ENCODE measurements at places on chromosomes 12 and 14.

- DNase-seq, result no peak
Measured at GRCh38 chr12:74365178-74365964, 172.3 kb upstream of the ATXN7L3B start.

DNA sequence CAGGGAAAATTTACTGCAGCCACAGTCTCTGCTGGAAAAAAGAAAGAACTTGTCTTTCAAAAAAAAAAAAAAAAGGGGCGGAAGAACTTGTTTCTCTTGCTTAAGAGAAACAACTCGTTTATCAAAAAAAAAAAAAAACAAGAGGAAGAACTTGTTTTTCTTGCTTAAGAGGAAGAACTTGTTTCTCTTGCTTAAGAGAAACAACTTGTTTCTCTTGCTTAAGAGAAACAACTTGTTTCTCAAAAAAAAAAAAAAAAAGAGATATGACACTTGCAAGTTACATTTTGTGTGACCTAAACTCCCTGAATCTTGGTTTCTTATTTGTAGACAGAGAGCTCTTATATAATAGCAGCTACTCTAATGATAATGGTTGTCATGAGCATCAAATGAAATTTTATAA, 44.7 kb upstream of the USP15 start:
- no peak for DNase-seq

DNA sequence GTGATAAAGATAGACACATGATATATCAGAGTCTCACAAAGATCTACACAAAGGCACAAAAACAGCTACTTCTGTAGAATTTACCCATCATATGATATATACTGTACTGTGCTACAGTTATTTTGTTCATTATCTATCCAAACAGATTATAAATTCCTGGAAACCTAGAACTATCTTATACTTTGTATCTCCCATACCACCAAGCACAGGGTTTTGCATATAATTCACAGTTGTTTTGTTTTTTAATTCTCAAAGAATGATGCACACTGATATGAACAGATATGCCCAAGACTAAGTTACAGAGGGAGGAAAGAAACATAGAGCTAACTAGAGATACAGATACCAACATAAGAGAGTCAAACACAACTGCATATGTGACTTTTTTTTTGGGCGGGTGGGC, 3.4 kb downstream of the PRKAG1 start:
- DNase-seq, result no peak

DNA sequence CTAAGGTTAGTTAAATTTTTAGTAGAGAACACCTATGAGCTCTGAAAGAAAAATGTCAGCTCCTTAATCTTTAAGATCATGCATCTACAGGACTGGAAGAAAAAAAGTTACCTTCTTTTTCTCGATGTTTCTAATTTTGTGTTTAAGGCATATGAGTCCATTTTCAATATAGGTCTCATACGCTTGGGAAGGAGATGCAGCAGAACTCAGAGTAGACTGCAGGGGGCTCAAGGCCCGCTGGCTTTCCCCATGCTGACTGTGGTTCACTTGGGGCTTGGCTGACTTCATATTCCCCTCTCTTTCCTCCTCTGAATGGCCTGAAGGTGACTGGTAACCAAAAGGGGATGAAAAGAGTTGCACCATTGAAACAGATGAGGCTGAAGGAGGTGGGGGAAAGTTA, 1.5 kb downstream of the CAPRIN2 start:
- DNase-seq, result no peak

GRCh38 chr14:101255765-101256125, 305.6 kb upstream of the DIO3 start:
- no peak for DNase-seq

Data from activated CD4-positive, alpha-beta T cell treated with anti-CD3 and anti-CD28 coated beads, Interleukin-2, amount 50 U/mL, for 24 hours (primary cell).